ENCODE measurements at places on chromosomes 4 and X. TPM values are rescaled to one million over a fixed set of nuclear protein-coding genes. Genes with fewer than 3 reads are reported as not detected.

SHOX gene
- 0.11 TPM for total RNA-seq

- H3K27ac ChIP-seq: no peak overlapping the region
- no peaks in the 10 kb centered on the region for H3K4me1 ChIP-seq
- no peak for DNase-seq
- H3K27me3 ChIP-seq: no peaks in the 10 kb centered on the region
- H3K36me3 ChIP-seq: no peaks in the 10 kb centered on the region
- H3K4me3 ChIP-seq: no peak overlapping the region
Observed at GRCh38 chr4:72109364-72109763, 77.6 kb downstream of the NPFFR2 start.

DNA sequence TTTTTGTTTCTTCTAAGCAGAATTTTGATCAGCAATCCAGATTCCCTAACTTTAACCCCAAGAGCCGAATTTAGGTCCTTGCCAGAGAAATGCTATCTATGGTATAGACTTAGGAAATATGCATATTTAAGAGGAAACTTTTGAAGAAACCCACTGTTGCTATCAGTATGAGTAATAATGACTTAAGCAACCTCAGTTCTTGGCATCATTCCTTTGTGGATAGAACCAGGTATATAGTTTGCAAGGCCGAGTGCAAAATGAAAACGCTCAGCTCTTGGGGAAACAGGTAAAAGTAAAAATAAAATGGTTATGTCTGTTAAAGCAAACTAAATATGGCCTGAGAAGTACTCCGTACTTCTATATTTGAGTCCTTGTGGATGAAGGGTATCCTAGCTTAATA, 78.1 kb downstream of the ARSF start:
- H3K4me1 ChIP-seq: no peaks in the 10 kb centered on the region
- no peak for DNase-seq
- no peak overlapping the region for H3K4me3 ChIP-seq
- H3K27ac ChIP-seq: no peak overlapping the region
- H3K27me3 ChIP-seq: no peaks in the 10 kb centered on the region

- no peaks in the 10 kb centered on the region for H3K36me3 ChIP-seq
- no peak overlapping the region for H3K27ac ChIP-seq
- H3K4me1 ChIP-seq: no peaks in the 10 kb centered on the region
- no peak for DNase-seq
Observed at GRCh38 chr4:55635282-55635681, 816 bp downstream of the NMU start.

DNA sequence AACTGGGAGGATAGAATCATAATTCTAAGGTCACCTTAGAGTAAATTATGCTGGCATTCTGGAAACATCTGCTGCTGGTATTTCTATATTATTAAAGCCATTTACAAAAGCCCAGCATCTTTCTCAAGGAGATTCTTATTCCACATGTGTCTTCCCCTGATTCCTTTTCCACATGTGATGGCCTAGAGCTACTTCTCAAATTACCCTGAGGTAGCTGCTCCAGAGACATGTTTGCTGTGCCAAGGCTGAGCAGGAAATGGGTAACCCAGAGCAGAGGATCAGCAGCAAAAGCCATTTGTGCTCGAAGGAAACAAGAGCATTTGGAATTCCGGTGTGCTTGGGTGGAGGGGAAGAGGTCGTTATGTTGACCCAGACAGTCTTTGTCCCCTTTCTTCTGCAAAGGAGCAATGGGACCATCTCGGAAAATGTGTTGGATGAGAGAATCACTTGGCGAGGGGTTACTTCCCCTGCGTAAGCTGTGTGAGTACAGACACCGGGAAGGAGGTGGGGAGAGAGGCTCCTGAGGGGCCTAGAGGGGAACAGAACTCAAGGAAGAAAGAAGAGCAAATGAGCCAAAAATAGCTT, 24.6 kb downstream of the TSC22D3 start:
- no peaks in the 10 kb centered on the region for H3K36me3 ChIP-seq
- no peak for DNase-seq
- H3K4me3 ChIP-seq: no peak overlapping the region
- no peak overlapping the region for H3K27ac ChIP-seq
- H3K27me3 ChIP-seq: no peaks in the 10 kb centered on the region

REELD1 gene
- total RNA-seq: 0.11 TPM

DNA sequence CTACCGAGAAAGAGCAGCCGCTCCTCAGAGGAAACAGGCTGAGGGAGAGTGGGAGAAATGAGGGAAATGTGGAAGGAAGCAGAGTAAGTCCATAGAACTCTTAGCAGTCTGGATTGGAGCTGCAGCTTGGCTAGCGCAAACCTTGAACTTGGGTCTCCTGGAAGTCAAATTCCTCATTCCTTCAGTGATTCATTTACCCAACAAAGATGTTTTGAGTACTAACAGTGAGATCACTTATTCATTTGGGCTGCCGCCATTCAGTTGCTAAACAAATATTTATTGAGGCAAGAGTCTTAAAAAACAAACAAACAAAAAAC, 51.5 kb downstream of the SEL1L3 start:
- no peak overlapping the region for H3K27ac ChIP-seq
- no peaks in the 10 kb centered on the region for H3K4me1 ChIP-seq
- H3K27me3 ChIP-seq: no peaks in the 10 kb centered on the region
- DNase-seq: no peak

MSL3 gene
- total RNA-seq: 16.5 TPM

ITM2A gene
- total RNA-seq: 24.5 TPM

TCEANC gene
- 3.5 TPM for total RNA-seq

GRCh38 chr4:124953061-124953460, 240.5 kb upstream of the ANKRD50 start:
- no peaks in the 10 kb centered on the region for H3K27me3 ChIP-seq
- no peak overlapping the region for H3K27ac ChIP-seq
- no peaks in the 10 kb centered on the region for H3K4me1 ChIP-seq

NEXMIF gene
- 0.96 TPM for total RNA-seq

MORC4 gene
- 11.2 TPM for total RNA-seq

DNA sequence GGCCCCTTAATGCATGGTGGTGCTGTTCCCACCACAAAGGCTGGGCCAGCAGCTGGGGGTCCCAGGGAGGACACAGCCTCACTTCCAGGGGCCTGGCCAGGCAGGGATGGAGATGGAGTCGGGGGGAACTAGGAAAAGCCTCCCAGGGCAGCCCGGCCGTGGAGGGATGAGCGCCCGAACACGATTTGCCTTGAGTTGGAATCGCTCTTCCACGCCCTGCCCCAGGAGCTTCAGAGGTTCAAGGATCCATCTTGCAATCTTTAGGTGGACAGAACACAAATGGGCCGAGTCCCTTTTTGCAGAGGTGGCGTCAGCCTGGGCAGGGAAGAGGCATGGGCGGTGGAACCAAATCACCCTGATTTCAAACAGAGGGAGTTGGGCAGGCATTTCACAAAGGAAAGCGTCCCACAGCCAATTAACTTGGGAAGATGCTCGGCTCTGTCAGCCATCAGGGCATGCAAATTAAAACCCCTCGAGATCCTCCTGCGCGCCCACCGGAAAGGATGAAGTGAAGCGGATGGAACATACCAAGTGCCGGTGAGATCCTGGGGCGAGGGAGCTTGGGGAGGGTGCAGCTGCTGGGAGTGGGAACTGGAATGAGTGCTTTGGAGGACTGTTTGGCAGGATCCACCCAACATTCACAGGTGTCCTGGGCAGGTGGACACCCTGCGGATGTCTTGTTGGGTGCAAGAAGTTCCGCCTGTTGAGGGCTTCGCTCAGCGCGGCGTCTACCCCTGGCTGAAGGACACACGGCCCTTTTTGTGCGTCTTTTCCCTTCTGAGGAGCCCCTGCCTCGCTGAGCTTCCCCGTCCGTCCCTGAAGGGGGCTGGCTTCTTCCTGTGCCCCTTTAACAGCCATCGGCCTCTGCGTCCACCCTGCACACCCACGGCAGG, 75.7 kb downstream of the HTRA3 start:
- H3K4me3 ChIP-seq: no peak overlapping the region
- H3K27ac ChIP-seq: no peak overlapping the region
- no peaks in the 10 kb centered on the region for H3K4me1 ChIP-seq
- H3K27me3 ChIP-seq: no peaks in the 10 kb centered on the region
- no peak for DNase-seq
- H3K36me3 ChIP-seq: no peaks in the 10 kb centered on the region

DNA sequence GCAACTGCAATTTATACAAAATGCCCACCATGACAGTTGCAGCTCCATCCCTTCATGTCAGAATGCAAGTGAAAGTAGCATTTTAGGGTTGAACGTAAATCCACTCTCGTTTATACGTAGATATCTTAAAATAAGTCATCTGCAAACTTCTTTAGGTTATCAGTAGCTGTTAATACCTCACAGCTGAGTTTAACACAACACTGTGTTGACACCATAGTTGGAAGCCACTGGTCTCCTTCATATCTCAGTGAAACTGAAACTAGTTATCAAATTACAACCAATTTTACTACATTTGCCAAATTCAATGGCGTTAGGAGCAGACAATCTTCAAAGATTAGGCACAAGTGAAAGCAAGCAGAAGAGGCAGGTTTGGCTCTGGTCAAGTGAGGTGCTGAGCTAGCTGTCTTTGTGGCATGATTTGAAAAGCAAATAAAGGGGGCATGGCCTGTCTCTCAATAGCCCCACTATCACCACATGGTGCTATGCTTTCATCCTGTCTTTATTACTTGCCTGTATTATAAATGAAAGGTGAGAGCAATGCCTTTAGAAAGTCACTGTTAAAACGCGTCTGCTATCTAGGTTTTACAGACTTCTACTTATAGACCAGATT, 12.3 kb downstream of the PPP3CA start:
- DNase-seq: no peak
- no peaks in the 10 kb centered on the region for H3K27me3 ChIP-seq
- H3K27ac ChIP-seq: no peak overlapping the region
- H3K36me3 ChIP-seq: no peaks in the 10 kb centered on the region

CENPVL1 gene
- not detected for total RNA-seq

DNA sequence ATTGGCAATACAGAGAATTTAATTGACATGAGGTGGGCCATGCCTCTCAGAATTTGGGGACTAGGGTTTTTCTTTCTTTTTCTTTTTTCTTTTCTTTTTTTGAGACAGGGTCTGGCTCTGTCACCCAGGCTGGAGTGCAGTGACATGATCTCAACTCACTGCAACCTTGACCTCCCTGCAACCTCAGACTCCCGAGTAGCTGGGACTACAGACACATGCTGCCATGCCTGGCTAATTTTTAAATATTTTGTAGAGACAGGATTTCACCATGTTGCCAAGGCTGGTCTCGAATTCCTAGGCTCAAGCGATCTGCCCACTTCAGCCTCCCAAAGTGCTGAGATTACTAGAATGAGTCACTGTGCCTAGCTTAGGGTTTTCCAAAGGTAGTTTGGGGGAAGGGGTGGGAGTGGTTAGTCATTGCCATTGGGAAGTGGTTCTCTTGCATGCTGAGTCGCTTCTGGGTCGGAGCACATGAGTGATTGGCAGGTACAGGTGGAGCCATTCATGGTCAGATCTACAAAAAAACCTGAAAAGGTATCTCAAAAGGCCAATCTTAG, 54.5 kb downstream of the MID2 start:
- no peak for DNase-seq
- no peak overlapping the region for H3K27ac ChIP-seq
- H3K27me3 ChIP-seq: no peaks in the 10 kb centered on the region
- H3K4me1 ChIP-seq: no peaks in the 10 kb centered on the region
- no peaks in the 10 kb centered on the region for H3K36me3 ChIP-seq

DNA sequence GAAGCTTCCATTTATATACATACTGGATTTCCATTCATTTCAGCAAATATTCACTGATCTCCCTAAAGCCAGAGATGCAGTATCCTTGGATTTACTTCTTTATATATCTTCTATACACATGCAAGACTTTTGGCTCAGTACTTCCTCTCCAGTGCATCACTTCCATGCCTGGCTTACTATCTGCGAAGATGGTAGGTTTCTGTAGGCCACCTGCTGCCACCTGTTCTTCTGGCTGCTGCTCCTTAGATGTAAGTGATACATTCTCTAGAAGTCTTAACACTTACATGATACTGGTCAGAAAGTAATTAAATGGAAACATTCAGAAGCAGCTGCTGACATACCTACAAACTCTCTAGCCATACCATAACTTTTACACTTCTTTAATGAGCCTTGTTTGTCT, 48.9 kb downstream of the TBC1D9 start:
- no peaks in the 10 kb centered on the region for H3K4me1 ChIP-seq
- no peak overlapping the region for H3K4me3 ChIP-seq
- DNase-seq: no peak
- no peaks in the 10 kb centered on the region for H3K27me3 ChIP-seq

CXCL8 gene
- total RNA-seq: 0.89 TPM

- no peak overlapping the region for H3K4me3 ChIP-seq
- no peak for DNase-seq
- no peaks in the 10 kb centered on the region for H3K27me3 ChIP-seq
- H3K36me3 ChIP-seq: no peaks in the 10 kb centered on the region
Observed at GRCh38 chr4:54423066-54423465, 194.0 kb downstream of the PDGFRA start.

DNA sequence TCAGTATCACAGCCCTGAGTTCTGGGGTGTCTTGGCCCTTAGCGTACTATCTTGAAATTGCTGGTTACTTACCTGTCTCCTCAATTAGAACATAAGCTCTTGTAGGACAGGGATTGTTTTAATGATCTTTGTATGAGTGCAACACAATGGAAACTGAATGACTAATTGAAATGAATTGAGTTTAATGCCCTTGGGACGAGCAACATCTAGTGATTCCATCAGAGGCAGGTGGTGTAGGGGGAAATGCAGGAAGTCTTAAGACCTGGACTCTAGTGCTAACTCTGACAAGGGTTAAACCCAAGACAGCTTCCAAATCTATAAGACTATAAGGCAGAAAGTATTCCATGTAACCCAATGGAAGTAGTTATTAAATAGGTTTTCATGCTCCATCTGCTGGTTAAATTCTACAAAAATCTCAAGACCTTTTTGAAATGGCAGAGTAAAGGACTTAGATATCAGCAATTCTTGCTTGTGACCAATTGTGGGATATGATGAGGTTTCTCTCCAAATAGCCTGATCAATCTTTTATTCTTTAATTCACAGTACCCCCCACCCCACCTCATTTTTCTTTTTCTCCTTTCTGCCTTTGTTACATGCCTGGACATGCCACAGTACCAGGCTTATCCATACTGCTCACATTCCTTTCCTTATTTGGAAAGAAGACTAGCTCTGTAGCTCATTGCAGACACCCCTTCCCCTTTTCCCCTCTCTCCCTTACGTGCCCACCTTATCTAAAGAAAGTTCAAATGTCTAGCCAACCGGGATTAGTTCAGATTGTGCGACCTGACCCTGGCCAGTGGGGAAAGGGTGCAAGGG, 340.8 kb downstream of the PAPSS1 start:
- no peaks in the 10 kb centered on the region for H3K4me1 ChIP-seq
- no peak for DNase-seq
- no peak overlapping the region for H3K27ac ChIP-seq

DNA sequence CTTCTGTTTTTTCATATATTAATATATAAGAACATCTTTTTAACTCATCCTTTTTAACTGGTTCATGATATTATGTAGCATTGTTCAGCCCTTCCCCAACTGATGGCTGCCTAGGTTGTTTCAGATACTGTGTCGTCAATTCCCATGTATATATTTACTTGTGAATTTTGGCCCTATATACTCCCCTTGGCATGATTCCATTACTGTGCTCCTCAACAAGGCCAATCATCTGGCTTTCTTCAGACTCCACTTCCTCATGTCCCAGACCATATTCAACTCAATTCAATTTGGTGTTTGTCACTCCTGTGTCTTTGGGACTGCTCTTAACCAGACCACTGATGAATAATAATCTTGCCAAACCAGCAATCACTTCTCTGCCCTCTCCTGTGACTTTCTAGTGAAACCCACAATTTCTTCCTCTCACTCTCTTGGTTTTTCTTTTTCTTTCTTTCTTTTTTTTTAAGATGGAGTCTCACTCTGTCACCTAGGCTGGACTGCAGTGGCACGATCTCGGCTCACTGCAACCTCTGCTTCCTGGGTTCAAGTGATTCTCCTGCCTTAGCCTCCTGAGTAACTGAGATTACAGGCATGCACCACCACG, 2.7 kb upstream of the WDR45 start:
- no peak for DNase-seq
- no peaks in the 10 kb centered on the region for H3K27me3 ChIP-seq
- no peaks in the 10 kb centered on the region for H3K36me3 ChIP-seq
- no peak overlapping the region for H3K27ac ChIP-seq

All from colonic mucosa (tissue), 4 donors.